Stimulated activated CD4-positive, alpha-beta T cell treated with anti-CD3 and anti-CD28 coated beads, Interleukin-15, amount 100 ng/mL, for 24 hours (primary cell): ENCODE measurements at places on chromosomes 3 and 15.

DNA sequence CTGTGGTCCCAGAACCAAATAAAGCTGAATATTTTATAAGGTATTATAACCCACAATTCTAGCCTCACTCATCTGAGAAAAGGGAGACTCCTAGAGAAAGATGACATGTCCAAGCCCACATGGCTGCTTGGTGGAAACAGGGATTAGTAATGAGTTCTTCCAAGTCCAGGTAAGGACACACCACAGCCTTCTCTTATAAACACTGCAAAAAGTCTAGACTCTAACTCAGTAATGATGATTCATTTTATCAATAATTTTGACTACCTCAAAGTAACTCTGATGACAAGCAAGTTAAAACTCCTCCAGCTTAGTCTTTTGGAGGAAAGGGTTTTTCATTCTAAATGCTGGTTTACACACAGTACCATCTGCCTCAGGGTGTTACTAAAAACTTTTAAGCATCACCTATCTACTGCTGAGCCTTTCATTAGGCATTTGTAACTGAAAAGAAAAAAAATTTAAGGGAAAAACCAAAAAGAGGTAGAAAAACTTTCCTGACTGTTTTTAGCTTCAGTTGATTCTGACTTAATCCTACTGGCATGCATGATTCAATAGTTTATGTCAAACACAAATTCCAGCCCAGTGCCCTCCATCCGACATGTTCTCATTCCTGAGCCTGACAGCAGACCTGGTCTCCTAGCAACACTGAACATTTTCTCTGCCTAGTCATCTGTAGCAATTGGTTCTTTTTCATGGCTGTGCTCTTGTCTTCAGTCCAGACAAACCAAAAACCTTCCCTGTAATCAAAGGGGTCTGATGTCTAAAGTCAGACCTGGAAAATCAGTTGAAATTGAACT, 43.9 kb downstream of the P3H2 start:
- no peak for DNase-seq

DNA sequence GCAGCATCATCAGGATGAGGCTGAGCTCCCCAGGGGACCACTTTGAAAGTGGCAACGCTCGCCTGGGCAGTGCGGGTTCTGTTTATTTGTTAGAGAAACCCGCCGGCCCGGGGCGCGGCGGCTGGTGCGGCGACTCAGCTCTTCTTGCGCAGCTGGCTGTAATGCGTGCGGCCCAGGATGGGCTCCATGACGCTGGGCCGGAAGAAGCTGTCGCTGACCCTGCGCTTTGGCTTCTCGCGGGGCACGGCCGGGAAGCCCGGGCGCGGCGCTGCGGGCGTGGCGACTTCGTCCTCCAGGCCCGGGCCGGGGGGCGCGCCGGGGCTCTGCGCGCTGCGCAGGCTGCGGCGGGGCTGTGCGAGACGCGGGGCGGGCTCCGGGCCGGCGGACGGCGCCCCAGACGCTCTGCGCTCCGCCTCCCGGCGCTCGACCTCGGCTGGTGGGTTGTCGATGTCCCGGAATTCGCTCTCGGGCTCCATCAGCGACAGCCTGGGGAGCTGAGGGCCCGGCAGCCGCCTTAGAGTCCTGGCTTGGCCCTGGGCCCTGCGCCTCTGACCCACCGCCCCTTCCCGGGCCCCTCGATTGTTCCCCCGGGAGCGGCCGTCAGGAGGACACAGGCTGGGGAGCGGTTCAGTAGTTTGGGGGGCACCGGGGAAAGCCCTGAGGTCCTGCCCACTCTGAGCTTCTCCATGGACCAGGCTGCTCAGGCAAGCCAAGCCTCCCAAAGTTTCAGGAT, 10.3 kb upstream of the KIF7 start:
- peak; percentile 38 for DNase-seq

- no peak for DNase-seq
Measured at GRCh38 chr15:57284535-57284934, 91.8 kb upstream of the CGNL1 start.

DNA sequence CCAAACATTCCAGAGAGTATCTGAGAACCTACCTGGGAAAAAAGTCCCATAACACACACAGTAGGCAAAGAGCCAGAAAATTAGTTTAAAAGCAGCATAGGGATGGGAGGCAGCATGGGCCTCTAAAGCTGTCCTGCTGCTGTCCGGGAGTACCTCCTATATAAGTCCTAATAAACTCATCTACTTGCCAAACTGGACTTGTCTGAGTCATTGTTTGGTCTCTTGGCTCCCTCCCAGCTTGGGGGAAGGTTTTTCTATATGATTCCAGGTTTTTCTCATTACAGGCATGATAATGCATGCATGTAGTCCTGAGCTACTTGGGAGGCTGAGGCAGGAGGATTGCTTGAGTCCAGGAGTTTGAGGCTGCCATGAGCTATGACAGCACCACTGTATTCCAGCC, 17.5 kb upstream of the HACD2 start:
- no peak for DNase-seq

GRCh38 chr3:98731720-98732285, 31.3 kb upstream of the ST3GAL6 start:
- peak; percentile 29 for DNase-seq

DNA sequence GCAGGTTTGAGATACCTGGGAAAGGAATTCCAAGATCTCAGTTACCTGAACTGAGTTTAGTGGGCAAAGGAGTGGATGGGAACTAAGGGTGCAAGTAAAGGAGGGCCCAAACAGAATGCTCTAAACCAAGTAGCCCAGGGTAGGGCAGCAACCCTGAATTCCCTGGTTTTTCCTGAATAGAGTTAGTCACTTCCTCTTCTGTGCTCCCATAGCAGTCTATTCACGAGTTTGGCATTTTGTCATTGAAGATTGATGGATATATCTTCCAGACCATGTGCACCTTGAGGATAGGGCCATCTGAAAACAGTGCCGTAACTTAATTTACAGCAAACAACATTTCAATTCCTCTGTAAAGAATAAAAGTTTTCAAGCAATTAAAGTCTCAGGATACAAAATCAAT, 18.5 kb upstream of the PTX3 start:
- DNase-seq = no peak
